ENCODE measurements at places on chromosomes 2 and 18. TPM values are rescaled to one million over a fixed set of nuclear protein-coding genes. Genes with fewer than 3 reads are reported as not detected.

DNA sequence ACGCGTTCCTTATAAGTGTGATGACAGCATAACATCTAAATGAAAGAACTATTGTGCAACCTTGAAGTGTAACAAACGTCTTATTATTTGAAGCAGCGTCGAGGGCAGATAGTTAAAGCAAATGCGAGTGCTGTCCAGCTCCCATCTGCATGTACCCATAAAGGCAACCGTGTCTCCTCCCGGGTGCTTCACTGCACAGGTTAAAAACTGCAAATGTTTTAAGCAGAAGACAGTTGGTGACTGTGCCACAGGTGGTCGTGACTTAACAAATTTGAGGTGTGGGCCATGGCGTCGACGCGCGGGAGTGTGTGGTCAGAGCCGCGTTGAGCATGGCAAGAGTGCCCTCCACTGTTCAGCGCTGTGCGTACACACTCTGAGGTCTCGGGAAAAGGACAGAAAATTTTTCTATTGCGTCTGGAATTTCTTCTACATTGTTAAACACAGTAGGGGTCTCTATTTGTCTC, 6.4 kb downstream of the SALL3 start:
- H3K36me3 ChIP-seq, result no peaks in the 10 kb centered on the region
- no peak overlapping the region for H3K27ac ChIP-seq
- H3K27me3 ChIP-seq, result peaks cover 36% of the 10 kb centered on the region

- peaks cover 59% of the 10 kb centered on the region for H3K4me1 ChIP-seq
- H3K27ac ChIP-seq, result peak overlapping the region; percentile 74
- H3K27me3 ChIP-seq, result no peaks in the 10 kb centered on the region
- no peak overlapping the region for H3K4me3 ChIP-seq
Observed at GRCh38 chr2:121254748-121255147, 30.3 kb downstream of the TFCP2L1 start.

GRCh38 chr2:102357937-102358336, 2.3 kb downstream of the IL18R1 start:
- no peak for DNase-seq
- no peak overlapping the region for H3K4me3 ChIP-seq
- no peaks in the 10 kb centered on the region for H3K27me3 ChIP-seq
- peaks cover 3% of the 10 kb centered on the region for H3K4me1 ChIP-seq

DNA sequence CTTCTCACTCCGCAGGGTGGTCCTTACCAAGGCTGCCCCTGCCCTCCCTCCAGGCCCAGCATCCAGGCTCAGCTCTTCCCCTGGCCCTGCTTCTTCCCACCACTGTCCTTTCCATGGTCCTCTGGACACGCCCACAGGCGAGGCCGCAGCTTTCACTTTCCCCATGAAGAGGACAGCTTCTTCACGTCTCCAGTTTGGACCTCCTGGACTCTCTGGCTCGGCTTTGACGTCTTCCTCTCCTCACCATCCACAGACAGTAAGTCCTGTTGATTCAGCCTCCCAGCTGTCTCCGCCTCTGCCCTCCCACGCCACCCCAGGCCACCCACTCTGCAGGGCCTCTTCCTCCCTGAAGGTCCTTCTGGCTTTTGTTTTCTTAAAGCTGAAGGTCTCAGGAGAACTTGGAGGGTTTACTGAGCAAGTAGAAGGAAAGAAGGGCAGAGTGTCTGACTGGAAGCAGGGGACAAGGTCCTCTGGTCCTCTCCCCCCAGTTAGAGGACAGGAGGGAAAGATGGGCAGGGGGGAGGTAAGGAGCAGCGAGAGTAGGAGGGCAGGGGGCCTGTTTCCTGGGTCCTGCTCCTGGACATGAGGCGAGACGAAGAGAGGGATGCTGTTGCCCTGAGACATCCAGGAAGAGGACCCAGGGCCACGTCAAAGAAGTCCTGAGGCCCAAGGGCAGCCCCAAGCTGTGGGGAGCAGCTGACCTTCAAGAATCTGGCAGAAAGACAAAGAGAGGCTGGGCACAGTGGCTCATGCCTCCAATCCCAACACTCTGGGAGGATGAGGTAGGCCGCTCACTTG, 24.7 kb upstream of the NMUR1 start:
- no peak overlapping the region for H3K27ac ChIP-seq
- DNase-seq, result no peak
- H3K4me1 ChIP-seq, result peaks cover 4% of the 10 kb centered on the region
- H3K4me3 ChIP-seq, result no peak overlapping the region
- H3K36me3 ChIP-seq, result no peaks in the 10 kb centered on the region
- H3K27me3 ChIP-seq, result no peaks in the 10 kb centered on the region

DNA sequence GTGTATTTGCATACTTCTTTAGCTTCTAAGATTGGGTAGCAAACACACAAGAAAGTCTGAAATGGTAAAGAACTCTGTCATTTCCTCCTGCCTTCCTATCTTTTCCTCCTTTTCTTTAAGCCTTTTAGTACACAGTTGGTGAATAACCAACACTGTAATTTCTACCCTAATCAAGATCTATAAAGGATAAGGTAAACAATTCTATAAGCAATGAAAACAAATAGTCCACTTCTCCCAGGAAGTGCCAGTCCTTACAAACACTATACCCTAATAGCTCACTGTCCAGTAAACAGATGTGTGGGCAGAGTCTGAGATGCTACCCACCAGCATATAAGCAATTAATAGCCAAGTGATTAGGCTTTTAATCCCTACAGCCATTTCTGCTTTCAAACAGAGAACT, 81.0 kb upstream of the TFCP2L1 start:
- H3K4me1 ChIP-seq, result peaks cover 26% of the 10 kb centered on the region
- H3K4me3 ChIP-seq, result no peak overlapping the region
- H3K27ac ChIP-seq, result no peak overlapping the region
- no peaks in the 10 kb centered on the region for H3K27me3 ChIP-seq
- H3K36me3 ChIP-seq, result peaks cover 14% of the 10 kb centered on the region
- DNase-seq, result no peak

GRCh38 chr2:196170606-196171247, 651 bp downstream of the STK17B start:
- no peaks in the 10 kb centered on the region for H3K36me3 ChIP-seq
- peak overlapping the region; percentile 37 for H3K4me3 ChIP-seq

DNA sequence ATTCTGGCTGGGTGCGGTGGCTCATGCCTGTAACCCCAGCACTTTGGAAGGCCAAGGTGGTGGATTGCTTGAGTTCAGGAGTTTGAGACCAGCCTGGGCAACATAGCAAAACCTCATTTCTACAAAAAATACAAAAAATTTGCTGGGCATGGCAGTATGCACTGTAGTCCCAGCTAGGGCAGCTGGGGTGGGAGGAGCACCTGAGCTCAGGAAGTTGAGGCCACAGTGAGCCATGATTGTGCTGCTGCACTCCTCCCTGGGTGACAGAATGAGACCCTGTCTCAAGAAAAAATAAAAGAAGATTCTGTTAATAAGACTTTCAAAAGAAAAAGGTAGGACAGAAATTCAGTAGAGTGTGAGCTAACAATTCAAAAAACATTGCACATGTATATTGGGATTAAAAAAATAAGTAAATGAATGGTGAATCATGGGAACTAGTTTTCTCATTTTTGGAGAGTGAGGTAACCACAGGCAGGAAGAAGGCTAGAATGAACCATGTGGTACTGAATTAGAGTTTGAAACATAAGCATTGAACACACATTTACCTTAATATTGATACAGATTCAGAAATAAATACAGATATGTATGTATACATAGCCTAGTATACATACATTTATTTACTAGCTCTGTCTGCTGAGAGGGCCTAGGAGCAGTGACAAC, 53.5 kb downstream of the NCOA1 start:
- H3K27me3 ChIP-seq, result no peaks in the 10 kb centered on the region
- H3K36me3 ChIP-seq, result no peaks in the 10 kb centered on the region
- DNase-seq, result no peak
- H3K27ac ChIP-seq, result no peak overlapping the region

- H3K4me1 ChIP-seq, result peaks cover 2% of the 10 kb centered on the region
- H3K27ac ChIP-seq, result no peak overlapping the region
- no peak for DNase-seq
- H3K27me3 ChIP-seq, result no peaks in the 10 kb centered on the region
- no peaks in the 10 kb centered on the region for H3K36me3 ChIP-seq
- H3K4me3 ChIP-seq, result no peak overlapping the region
Observed at GRCh38 chr2:210250622-210251021, 25.4 kb upstream of the ACADL start.

GRCh38 chr2:239157771-239158170, 243.0 kb downstream of the HDAC4 start:
- H3K4me3 ChIP-seq, result no peak overlapping the region
- H3K4me1 ChIP-seq, result no peaks in the 10 kb centered on the region
- DNase-seq, result no peak
- H3K27me3 ChIP-seq, result no peaks in the 10 kb centered on the region

The HOXD13 gene
- not detected for total RNA-seq

The C18orf54 gene
- total RNA-seq, result 1.5 TPM

The PAX8 gene
- 1,791 TPM for total RNA-seq

The ABCG5 gene
- total RNA-seq, result not detected

The PLA2R1 gene
- total RNA-seq, result 142 TPM

The ZAP70 gene
- total RNA-seq, result 4.3 TPM

The C18orf63 gene
- total RNA-seq, result not detected

The LIMS4 gene
- total RNA-seq, result 6.0 TPM
